ENCODE measurements at places on chromosomes 16 and 17.

GRCh38 chr16:29644338-29644857 is 18.6 kb upstream of the SPN start:
- no peak for DNase-seq

- no peak for DNase-seq
Observed at GRCh38 chr17:62895320-62896301, 70.4 kb upstream of the TANC2 start.

GRCh38 chr16:78780808-78781207 is 681.4 kb downstream of the WWOX start:
- no peak for DNase-seq

DNA sequence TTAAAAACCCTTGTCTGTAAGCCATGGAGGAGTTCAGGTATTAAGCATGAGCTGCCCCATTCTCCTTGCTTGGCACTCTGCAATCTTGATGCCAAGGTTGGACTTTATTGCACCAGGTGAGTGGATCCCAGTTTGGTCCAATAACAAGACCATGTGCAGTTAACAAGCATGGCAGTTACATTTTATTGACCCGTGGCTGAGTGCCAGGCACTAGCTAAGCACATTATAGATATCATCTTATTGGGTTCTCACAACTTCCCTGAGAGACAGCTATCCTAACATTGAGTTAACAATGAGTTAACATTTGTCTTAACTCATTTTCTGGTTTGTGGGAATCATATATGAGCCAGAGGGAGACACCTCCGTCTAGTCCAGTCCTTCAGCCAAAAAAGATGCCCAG is 21.8 kb downstream of the LYRM9 start:
- DNase-seq = no peak

DNA sequence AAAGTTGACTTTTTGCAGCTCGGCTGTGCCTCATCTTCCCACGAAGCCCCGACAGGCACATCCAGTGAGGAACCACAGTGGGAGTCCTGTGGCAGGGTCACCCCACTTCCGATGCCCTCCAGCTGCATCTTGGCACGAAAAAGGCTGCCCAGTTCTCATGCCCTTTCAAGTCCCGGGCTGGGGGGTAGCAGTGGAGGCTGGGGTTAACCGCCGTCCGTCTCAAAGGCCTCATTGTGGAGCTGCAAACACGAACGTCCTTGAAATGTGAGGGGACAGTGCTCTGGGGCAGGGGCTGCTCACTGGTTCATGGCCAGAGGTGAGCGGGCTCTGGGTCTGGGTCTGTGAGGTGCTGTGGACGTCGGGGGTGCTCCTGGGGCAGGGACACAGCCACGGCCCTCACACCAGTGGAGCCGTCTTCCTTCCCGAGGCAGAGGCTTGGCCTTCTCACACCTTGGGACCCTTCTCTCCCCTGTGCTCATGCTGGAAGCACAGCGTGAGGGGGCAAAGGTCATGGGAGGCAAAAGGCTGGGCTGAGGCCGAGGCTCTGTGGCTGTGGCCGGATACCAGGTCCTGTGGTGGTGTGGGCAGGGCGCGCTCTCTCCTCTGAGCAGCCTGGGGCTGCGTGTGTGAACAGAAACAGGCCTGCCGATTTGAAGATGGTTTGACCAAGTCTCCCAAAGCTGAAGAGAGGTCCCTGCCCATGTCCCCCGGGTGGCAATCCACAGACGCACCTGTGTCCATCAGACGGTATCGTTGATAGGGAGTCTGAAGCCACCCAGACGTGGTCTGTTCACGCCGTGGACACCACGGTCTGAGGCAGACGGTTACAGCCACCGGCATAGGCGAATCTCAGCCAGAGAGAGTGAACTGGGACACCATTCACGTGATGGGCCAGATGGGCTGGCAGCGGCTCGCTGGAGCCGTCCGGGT is 3.1 kb upstream of the MC1R start:
- DNase-seq = no peak

DNA sequence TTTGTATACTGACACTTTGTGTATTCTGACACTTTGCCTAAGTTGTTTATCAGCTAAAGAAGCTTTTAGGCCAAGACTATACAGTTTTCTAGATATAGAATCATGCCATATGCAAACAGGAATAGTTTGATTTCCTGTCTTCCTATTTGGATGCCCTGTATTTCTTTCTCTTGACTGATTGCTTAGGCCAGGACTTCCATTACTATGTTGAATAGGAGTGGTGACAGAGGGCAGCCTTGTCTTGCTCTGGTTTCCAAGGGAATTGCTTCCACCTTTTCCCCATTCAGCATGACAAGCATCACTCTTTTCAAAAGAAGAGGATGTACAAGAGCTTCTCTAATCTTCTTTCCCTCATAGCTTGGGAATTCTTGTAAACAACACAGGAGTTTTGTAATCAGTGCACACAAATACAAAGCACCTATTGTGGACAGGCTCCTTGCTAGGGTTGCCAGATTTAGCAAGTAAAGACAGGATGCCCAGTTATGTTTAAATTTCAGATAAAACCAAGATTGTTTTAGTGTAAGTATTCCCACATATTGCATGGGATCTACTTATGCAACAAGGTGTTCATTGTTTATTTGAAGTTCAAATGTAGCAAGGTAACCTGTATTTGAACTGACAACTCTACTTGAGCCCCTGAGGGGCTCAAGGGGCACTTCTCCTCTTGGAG is 233.5 kb downstream of the SLC39A11 start:
- DNase-seq = no peak
